ENCODE measurements at places on chromosomes 11 and 22.

DNA sequence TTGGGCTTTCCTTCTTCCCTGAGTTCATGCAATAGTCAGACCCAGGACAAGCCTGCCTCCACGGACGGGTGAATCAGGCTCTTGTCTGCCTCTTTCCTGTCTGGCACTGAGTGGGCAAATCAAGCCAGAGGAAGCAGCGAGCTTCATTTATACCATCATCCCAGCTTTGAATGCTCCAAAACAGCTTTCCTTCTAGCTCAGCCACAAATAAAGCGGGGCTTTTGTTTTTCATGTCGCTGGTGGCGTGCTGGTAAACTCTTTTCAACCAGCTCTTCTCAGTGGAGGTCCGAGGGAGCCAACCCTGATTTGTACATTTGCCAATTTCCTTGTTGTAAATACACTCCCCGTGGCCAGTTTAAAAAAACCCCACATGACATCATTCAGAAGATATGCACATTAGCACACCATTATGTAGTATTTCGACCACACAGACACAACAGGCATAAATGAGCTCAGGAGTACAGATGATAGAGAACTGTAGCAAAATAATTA, 8.6 kb downstream of the C11orf91 start:
- DNase-seq, result no peak

- DNase-seq, result no peak
These were observed 10.9 kb upstream of the NAALADL1 start for GRCh38 chr11:65069217-65069616.

DNA sequence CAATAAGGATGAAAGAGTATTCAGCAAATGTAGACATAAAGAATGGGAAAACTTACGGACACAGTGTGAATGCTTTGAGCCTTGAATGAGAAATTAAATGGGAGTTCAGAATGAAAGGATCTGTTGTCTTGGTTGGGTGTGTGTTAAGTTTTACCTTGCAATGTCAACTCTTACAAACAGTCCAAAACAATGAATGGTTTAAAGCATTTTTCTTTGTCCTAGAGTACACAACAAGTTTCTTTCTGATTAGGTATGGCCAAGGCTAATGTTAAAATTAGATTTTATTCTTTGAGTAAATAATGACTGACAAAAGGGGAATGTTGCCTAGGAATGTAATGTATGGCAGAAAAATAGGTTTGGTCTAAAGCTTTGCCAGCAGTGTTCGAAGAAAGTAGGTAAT, 2.5 kb downstream of the PTS start:
- DNase-seq, result no peak

- DNase-seq, result no peak
These were observed 17.6 kb downstream of the SMIM38 start for GRCh38 chr11:69173331-69173730.

DNA sequence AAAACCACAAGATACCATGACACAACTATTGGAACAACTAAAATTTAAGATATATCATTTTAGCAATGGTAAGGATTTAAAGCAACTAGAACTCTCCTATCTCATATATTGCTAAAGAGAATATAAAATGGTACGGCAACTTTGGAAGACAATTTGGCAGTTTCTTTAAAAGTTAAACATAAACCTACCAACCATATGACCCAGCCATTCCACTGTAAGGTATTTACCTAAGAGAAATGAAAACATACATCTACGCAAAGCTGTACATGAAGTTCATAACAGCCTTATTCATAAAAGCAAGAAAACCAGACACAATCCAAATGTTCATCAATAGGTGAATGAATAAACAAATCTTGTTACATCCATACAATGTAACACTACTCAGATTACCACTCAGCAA, 31.3 kb downstream of the SIK3 start:
- DNase-seq, result no peak

DNA sequence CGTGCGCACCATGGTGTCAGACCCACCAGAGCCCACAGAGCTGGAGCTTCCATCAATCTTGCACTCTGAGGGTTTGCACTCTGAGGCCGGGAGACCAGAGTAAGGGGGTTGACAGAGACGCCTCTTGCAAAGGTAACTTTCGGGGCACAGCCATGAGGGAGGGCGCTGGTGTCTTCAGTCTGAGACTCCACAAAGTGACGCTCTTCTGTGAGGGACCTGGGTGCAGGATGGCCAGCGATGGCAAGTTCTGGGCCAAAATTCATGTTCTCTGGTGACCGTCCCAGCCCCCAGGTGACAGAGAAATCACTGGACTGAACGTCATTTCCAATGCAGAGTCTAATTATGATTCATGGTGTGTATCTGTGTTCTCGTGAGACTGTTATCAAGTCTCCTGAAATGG, 1395.2 kb downstream of the TBC1D22A start:
- DNase-seq, result no peak

- DNase-seq, result peak; percentile 9
These were observed 79.0 kb upstream of the SHISAL1 start for GRCh38 chr22:44391481-44392445.

GRCh38 chr11:46391578-46392420, at the start of gene CHRM4:
Gene CHRM4 (minus strand): TSS chr11:46391776. CDS start chr11:46386557, 5,219 bp downstream.
- peak; percentile 69 for DNase-seq

DNA sequence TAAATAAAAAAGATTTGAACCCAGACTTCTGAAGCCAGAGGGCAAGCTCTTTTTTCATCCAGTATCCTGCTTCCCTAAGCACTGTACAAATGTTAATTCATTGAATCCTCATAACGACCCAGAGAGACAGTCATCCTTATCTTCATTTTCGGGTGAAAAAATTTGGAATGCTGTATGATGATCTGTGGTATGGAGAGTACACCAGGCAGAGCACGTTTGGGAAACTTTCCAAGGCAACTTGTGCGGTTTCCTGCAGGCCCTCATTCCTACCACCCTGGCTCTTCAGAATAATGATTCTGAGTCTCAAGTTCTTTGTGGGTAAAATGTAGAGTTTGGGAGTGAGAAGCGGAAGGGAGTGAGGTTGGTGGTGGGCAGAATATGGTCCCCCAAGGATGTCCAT, 177.9 kb upstream of the CADM1 start:
- DNase-seq, result no peak

DNA sequence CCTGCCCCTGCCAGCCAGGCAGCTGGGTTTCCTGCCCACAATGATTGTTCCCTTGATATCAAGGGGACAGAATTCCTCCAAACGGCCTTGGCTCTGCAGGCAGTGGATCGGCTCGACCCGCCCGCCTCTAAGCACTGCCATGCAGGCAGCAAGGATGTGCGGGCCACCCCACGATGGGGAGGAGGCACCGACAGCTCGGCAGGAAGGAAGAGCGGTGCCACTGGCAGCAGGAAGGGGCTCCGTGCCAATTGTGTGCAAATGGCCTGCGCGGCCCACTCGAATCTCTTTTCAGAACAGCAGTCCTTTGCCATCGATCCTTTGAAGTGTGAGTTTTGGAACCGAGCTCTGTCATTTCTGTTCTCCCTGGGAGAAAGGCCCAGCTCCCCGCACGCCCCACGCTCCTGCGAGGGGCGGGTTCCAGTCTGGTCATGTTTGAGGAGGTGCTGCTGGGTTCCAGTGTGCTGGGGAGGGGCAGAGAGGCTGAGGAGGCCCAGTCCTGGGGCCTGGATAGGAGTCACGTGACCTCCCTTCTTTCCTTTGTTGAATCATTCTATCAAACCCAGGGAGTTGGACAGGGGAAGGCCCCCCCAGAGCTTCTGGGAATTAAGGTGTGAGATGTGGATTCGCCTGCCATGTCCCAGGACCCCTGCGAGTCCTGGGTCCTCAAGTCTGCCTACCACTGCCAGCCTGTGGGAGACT, 406.0 kb downstream of the CTTN start:
- DNase-seq, result no peak

- DNase-seq, result peak; percentile 48
These were observed 229.2 kb downstream of the ADAMTS15 start for GRCh38 chr11:130677486-130678153.

DNA sequence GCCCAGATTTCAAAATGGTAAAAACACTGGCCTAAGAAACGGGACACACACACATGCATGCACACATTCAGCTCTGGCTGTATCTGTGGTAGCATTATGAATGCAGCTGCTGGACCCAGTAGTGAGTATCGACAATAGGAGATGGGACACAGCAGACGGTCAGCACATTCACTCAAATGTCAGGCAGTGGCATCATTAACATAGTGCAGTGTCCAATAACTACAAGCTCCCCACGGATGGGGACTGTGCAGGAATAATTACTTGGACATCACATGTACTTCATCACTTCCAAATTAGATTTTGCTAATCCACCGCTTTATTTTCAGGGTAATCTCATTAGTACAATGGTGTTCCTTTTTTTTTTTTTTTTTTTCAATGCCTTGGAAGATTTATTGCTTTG, 109.5 kb downstream of the FANCF start:
- no peak for DNase-seq

- DNase-seq, result peak; percentile 15
These were observed 4.7 kb downstream of the MPEG1 start for GRCh38 chr11:59207988-59208451.

DNA sequence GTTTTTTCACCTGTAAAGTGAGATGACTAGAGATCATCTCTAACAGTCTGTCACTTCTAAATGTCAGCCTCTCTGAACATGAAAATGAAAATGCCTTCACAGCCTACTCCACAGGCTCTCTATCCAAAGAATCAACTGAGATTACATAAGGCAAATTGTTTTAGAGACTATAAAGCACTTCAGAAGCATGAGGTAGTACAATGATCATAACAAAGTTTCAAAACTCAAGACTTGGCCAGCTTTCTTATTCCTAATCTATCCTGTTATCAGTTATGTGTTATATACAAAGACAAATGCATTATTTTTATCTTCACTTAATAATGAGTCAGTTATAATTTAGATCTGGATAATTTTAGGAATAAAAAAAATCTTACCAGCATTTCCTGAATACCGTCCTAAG, 20.3 kb upstream of the CEP126 start:
- DNase-seq, result no peak

- DNase-seq, result no peak
These were observed 20.3 kb upstream of the MICAL2 start for GRCh38 chr11:12090061-12090591.

DNA sequence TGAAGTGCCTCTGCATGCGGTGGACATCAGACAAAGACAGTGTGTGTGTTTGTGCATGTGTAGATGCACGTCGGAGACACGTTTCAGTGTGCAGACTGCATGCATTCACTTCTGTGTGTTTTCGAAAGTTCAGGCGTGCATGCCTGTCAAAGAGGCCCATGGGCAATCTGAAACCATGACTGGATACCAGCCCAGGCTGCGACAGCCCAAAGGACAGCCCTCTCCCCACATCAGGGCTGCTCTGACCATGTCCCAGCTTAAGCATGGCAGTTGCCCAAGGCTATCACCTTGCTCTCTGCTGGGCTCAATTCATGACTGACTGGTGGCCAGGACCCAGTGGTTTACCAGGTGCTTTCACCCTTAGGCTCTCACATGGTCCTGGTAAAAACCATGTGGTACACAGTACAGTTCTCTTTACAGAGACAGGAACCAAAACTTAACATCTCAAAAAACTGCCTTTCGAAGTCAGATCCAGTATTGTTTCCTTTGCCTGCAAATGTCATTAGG, 423.7 kb upstream of the CADM1 start:
- no peak for DNase-seq

- DNase-seq, result no peak
These were observed 10.4 kb upstream of the ZNF74 start for GRCh38 chr22:20383538-20383937.

DNA sequence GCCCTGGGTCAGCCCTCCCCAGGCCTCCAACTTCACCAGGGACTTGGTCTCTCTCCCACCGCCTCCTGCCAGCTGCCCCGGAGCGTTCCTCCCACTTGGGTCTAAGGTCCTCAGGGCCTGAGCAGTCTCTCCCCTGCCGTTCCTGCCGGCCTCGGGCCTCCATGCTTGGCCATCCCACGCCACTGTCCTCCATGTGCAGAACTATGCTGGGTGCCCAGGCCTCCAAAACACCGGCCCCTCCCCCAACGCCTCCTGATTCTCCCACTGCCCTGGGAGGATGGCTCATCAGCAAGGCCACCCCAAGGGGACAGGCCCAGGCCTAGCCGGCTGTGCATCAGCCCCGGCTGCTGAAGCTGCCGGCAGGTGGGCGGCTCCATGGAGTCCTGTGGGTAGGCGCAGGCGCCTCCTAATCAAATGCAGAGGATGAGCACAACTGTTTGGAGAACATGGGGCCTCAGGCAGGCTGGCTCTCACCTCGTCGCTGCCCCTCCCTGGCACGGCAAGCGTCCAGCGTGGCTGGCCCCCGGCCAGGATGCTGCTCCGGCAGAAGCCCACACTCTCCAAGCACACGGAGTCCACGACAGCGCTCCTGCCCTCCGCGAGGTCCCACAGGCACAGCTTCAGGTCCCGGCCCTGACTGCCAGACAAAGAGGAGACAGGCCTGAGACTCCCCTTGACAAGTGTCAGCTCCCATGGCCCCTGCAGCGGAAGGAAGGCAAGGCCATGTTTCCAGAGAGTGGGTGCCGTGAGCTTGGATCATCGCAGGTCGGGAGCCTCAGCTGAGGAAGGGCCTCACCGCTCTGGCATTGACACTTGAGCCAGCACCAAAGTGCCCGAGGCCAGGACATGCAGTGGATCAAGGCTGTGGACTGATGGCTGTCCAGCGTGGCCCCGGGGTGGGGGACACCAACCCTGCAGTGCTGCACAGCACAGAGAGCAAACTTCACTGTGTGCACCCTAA, 42.6 kb downstream of the GNB1L start:
- no peak for DNase-seq

- DNase-seq, result no peak
These were observed 37.3 kb downstream of the FLI1 start for GRCh38 chr11:128731041-128731663.

- DNase-seq, result peak; percentile 56
These were observed 115.8 kb upstream of the FGF3 start for GRCh38 chr11:69934861-69935494.

GRCh38 chr11:69270941-69271340, 23.0 kb upstream of the MYEOV start:
- DNase-seq, result no peak

- no peak for DNase-seq
These were observed 39.8 kb upstream of the CDON start for GRCh38 chr11:126102436-126102981.

DNA sequence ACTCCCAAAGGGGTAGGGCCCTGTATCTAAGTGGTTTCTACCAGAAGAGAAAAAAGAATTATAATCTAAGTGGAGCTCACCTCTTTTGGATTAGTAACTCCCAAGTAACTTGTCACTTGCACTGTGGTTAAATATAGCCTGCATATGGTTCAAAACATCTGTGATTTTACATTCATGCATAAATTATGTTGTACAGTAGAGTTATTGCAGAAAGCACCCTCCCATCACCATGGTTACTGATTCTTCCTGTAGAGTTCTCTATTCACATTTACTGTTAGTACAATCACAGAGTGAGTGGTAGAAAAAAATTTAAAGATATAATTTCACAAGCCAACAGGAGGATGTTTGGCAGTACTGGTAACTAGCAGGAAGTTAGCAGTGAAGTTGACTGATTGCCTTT, 80.4 kb downstream of the LRRC4C start:
- no peak for DNase-seq

GRCh38 chr22:46107089-46107664, 43.1 kb upstream of the PPARA start:
- no peak for DNase-seq

- peak; percentile 21 for DNase-seq
These were observed 60.8 kb upstream of the CCDC179 start for GRCh38 chr11:22920939-22921565.

All from WTC11 (cell line).